Hematopoietic multipotent progenitor cell treated with erythropoietin and hydrocortisone succinate and interleukin-3 and kit ligand, for 4 days (in vitro differentiated cells): ENCODE measurements at places on chromosomes 2 and 18.

- peak; percentile 29 for DNase-seq
Observed at GRCh38 chr2:119480718-119481142, 43.6 kb downstream of the SCTR start.

GRCh38 chr2:191318037-191318728 is 73.0 kb downstream of the MYO1B start:
- peak; percentile 30 for DNase-seq

- DNase-seq, result no peak
Observed at GRCh38 chr2:202429164-202429980, 53.2 kb downstream of the BMPR2 start.

- no peak for DNase-seq
Observed at GRCh38 chr2:28445448-28446258, 50.2 kb upstream of the PLB1 start.

DNA sequence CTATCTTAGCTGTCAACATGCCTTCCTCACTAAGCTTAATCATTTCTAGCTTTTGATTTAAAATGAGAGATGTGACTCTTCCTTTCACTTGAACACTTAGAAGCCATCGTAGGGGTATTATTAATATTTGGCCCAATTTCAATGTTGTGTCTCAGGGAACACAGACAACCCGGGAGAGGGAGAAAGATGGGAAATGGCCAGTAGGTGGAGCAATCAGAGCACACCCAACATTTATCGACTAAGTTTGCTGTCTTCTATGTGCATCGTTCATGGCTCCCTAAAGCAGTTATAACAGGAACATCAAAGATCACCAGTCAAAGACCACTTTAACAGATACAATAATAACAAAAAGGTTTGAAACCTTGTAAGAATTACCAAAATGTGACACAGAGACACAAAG is 110.2 kb downstream of the OLA1 start:
- DNase-seq, result peak; percentile 53

DNA sequence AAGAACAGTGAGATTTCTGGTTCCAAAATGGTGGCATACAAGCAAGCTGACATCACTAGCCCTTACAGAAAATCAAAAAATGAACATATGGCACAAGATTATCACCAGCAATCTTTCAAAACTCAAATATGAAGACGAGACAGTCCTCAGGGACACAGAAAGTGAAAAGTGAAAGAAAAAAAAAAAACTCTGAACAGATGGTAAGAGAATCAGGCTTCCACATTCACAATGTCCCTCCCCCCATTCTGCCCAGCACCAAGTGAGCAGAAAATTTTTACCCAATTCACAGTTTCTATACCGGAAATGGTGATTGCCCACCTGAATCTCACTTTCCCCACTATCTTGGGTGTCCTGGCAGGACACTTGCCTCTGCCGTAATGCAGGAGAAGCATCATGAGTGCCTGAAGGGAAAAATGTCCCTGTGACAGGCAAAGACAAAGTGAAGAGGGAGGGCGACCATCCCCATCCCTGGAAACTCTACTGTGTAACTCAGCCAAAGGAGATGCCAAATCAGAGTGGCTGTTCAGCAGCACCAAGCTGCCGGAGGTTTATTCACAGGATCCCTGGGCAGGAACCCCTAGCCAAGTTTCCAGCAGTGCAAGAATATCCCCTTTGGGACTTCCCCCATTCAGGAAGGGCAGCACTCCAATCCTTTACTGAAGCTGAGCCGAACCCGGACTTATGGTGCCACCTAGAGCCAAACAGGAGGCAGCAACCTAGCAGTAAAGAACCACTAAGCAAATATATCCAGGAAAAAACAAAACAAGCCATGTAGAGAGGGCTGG is 312.2 kb downstream of the LRATD1 start:
- peak; percentile 29 for DNase-seq

GRCh38 chr2:241490825-241491506 is 17.4 kb downstream of the STK25 start:
- no peak for DNase-seq

GRCh38 chr2:200490001-200490400 is 19.9 kb downstream of the KCTD18 start:
- DNase-seq, result no peak

DNA sequence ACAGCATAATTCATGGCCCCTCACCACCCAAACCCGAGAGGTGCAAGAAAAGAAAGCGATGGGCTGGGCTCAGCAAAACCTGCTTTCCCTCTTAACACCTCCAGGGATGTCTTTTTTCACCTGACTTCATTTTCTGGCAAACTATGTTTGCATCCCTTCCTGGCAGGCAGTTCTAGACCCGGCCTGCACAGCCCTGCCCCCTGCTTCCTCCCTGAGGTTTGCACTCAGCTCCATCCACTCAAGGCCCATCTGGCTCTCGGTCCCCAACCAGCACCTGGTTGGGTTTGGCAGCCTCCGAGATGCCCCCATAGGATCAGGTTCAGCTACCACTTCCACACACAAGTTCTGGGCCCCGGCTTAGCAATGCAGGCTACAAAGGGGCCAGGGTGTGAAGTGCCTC is 185.7 kb downstream of the SMAD7 start:
- DNase-seq, result no peak

DNA sequence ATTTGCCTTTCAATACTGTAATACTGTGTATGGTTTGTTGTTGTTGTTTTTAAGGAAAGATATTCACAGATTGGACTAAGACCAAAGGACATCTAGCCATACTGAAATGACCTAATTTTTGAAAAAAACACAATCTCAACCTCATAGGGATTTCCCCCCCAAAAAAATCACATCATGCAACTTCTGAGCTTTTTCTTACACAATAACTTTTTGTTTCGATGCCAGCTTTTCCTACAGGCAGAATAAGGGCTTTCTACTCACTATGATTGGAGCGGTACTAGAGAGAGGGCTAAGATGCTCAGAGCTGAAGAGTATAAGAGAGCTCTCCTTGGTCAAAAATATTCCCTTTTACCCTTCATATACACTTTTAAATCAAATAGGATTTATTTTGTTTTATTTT is 32.4 kb upstream of the SLC3A1 start:
- DNase-seq, result no peak

DNA sequence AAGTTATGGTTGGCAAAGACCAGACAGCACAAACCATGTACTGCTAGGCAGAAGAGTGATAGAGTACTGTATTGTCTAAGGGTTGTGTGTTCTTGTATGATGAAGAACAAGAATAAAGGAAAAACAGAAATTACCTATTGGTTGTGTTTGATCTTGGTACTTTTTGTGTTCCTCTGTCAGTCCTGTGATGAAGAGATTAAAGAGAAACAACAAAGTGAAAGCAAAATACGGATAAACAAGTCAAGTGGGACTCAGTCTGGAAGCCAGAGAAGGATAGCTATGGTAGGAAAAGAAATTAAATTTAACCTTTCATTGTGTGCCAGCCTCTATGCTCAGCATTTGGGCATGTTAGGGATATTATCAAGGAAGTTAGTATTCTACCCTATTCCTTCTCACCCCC is 413.1 kb downstream of the PARD3B start:
- no peak for DNase-seq

- peak; percentile 37 for DNase-seq
Observed at GRCh38 chr2:200814917-200815316, 3.2 kb downstream of the BZW1 start.

DNA sequence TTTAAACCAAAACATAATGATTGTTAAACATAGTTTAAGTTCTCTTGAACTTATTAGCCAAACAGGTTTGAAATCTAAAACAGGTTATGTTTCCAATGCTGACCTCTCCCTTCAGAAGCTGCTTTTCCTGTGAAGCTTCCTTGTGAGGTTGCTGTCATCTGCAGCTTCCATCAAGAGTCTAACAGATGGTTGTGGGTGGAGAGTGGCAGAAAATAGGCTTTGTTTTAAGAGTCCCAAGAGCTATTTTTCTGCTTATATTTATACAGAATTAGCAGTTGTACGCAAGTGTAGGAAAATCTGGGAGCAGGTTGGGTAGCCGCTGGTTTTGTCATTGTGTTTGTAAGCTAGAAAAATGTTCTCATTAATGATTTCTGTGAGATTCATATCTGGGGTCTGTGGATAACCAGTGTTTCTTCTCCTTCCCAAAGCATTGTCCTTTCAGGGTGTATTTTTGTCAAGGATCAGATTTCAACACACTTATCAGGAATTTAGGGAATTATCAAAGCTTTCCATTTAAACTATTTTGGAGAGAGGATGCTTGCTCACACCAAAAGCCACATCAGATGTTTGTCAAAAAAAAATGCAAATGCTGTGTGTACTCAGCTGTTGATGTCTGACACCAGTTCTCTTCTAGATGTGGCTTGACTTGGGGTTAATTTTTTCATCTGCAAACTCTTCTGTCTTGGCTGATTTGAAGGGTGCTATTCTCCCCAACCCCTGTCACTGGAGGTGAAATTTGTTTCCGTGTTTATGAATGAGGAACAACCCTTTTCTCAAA is 78.1 kb upstream of the KIF5C start:
- DNase-seq, result no peak

DNA sequence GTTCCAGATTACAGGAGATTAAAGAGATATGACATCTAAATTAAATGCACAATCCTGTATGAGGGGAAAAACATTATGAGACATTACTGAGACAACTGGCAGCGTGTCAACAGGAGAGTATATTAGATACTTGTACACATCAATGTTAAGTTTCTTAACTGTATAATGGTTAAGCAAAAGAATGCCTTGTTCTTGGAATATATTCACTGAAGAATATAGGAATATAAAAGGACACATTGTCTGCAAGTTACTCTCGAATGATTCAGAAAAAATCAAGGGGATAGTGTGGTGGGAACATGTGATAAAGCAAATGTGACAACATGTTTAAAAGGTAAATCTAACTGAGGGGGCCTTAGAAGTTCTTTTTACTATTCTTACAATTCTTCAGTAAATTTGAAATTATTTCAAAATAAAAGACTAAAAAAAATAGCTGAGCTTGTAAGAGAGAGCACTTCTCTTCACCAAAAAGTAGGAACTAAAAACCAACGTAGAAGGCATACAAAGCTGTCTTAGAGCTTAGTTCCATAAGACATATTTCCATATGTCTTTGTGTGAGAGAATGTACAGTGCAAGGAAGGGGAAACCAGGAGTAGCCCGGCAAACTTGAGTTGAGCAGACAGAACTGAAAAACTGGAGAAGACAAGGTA is 7.5 kb downstream of the WDPCP start:
- DNase-seq, result no peak

- DNase-seq, result peak; percentile 83
Observed at GRCh38 chr2:1886405-1886992, 142.2 kb upstream of the PXDN start.

GRCh38 chr2:196468394-196468793 is 171.1 kb upstream of the CCDC150 start:
- peak; percentile 14 for DNase-seq

DNA sequence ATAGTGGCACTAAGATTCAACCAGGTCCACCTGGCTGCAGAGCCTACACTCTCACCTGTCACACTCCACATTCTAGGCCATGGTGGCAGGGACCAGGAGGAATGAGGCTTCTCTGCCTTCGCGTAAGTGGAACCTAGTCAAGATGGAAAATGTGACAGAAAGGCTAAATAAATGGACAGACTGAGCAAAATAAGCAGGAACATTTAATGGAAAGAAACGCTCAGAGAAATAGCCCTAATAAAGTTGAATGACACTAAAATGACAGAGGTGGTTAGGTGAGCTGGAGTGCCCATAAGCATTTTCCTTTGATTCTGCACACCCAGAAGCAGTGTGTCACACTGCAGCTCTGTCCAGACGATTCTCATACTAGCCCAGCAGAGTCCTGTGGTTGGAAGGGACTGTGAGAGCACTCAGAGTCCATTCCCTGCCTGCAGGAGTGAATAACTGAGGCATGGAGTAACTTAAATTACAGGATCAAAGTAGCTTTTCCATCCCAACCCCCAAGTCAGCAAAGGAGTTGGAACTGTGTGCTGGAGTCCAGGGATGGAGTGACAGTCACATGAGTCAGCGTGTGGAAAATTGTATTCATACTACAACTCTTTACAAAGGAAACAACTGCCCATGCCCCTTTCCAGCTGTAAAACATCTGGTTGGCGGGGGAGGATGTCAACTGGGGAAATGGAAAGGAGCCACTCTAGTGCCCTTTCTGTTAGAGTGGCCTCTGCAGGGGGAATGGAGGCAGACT is 105.4 kb upstream of the LGALSL start:
- DNase-seq, result no peak

DNA sequence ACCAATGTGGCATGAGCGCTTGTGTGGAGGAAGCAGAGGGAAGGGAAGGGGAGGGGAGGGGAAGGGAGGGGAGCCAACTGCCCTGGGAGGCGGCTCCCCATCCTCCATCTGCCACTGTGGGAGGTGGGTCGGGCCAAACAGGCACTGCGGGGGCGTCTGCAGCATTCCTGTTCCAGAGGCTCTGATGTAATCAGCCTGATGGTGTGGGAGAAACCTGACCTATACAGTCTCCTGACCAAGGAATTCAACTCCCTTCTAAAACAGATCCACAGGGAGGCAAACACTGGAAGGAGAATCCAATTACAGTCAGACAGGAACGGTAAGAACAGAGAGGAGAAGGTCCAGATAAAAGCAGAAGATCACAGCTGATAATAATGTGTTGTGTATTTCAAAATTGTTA is 88.8 kb downstream of the CD8B2 start:
- no peak for DNase-seq

DNA sequence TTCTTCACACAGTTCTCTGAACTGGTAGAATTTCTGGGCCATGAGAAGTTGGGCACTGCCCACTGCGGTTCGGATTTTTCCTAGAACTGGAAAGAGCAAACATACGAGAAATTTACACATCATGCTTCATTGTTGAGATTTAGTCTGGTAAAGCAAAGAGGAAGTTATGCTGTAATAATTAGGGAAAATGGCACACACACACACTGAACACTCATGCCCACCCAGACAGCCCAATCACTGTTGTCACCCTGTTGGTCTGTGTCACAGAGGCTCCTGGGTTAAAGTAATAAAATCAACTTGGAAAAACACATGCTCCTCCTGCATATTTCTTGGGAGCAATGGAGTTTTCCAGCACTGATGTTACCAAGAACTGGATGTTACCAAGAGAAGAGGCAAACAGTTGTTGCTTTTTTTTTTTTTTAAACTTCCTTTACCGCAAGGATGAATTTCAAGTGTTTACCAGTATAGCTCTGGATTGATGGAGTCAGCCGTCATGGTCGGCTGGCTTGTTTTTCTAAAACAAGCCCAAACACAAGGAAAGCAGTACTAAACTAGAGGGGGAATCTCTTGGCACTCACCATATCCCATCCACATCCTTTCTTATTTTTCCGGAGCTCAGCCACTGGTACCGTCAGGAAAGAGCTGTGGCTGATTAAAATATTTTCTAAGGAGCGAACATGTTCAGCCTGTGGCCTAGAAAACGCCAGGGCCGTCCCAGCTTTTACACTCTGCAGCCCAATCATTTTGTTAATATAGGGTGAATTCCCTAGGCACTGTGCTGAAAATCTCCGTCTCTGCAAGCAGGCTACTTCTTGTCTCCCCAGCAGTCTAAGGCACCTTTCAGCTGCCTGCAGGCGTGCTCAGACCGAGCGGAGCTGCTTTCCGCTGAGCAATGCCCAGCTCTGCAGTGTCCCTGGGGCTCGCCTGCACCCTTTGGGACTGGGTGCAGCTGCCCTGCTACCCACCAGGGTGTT is 58.9 kb downstream of the TGIF1 start:
- DNase-seq, result peak; percentile 21

GRCh38 chr2:7015007-7015950 is 98.1 kb downstream of the RNF144A start:
- peak; percentile 47 for DNase-seq
